CD14-positive monocyte (primary cell): ENCODE measurements at places on chromosomes 12 and 14.

DNA sequence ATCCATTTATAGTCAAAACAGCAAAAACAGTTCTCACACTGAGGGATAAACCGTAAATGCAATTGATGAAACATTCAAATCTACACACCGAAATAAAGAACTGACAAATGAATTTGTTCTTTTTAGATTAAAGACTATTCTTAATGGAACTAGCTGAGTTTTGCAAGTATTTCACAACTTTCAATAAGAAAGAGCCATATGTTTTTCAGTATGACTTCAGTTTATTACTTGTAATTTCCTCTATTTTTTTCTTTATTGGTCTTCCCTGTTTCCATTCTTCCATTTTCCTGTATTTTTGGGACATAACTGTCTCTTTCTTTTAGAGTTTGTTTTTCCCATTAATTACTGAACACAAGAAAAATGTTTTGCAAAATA lies 4.3 kb downstream of the BCAT1 start:
- no peak for DNase-seq

DNA sequence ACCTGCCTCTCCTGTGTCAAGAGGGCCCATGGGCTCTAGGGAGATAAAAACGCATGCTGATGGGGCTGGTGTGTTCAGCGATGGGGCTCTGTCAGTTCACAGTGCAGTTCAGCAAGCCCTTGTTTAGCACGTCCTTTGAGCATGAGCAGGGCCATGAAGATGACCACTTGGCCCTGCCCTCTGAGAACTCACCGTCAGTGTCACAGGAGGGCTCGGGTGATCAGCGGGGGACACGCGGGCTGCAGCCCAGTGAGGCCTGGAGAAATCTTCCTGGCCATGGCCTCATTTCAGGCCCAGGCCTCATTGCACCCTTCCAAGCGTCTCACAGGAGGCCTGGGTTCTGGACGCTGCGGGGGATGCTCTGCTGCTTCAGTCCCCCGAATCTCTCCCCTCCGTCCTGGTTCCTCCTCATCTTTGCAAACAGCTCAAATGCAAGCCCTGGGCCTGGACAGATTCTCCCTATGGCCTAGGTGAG lies 181.6 kb downstream of the ADGRD1 start:
- DNase-seq = no peak

DNA sequence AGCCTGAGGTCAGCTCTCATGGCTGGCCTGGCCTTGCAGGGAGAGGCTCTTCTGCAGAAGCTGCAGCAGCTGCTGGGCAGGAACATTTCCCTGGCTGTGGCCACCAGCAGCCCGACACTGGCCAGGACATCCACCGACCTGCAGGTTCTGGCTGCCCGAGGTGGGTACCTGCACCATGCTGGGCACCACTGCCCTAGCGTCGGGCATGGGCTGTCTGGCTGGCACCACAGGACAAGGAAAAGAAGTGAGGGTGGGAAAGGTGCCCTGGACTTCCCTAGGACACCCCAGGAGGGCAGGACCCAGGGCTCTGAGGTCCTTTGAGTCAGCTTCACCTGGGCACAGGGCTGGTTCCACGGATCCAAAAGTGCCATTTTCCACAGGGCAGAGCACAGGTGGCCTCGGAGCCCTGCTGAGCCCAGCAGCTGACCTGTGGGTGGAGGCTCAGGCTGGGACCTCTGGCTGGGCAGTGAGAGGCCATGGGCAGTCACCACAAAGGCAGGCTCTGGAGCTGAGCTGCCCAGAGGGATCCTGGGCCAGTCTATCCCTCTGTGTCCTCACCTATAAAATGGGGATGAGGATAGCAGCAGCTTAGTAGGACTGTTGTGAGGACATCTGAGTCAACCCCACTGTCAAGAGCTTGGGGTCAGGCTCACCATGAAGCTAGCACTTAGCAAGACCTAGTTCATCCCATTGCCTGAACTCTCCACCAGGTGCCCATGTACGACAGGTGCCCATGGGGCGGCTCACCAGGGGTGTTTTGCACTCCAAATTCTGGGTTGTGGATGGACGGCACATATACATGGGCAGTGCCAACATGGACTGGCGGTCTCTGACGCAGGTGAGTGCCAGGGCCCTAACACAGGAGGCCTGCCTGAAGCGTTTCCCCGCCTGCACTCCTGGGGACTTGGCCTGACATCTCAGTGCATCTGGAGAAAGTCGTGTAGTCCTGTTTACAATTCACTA lies 4.9 kb downstream of the PLD4 start:
- no peak for DNase-seq

GRCh38 chr14:89292579-89293313 lies 124.3 kb downstream of the FOXN3 start:
- DNase-seq = no peak

DNA sequence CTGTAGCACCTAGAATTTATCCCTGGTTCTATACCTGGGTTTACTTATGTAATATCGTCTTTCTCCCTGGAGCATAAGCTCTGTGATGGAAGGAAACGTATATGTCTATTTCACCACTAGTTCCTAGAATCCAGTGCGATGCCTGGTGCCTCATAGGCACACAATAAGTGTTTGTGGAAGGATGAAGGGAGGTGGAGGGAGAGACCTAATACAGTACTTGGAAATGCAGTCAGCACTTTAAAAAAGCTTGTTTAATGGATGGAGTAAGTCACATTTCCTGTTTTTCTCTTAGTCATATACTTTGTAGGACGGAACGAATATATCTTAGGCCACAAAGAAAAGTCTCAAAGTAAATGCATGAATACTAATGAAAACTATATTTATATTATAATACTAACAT lies 186.5 kb upstream of the HMGA2 start:
- DNase-seq = no peak

DNA sequence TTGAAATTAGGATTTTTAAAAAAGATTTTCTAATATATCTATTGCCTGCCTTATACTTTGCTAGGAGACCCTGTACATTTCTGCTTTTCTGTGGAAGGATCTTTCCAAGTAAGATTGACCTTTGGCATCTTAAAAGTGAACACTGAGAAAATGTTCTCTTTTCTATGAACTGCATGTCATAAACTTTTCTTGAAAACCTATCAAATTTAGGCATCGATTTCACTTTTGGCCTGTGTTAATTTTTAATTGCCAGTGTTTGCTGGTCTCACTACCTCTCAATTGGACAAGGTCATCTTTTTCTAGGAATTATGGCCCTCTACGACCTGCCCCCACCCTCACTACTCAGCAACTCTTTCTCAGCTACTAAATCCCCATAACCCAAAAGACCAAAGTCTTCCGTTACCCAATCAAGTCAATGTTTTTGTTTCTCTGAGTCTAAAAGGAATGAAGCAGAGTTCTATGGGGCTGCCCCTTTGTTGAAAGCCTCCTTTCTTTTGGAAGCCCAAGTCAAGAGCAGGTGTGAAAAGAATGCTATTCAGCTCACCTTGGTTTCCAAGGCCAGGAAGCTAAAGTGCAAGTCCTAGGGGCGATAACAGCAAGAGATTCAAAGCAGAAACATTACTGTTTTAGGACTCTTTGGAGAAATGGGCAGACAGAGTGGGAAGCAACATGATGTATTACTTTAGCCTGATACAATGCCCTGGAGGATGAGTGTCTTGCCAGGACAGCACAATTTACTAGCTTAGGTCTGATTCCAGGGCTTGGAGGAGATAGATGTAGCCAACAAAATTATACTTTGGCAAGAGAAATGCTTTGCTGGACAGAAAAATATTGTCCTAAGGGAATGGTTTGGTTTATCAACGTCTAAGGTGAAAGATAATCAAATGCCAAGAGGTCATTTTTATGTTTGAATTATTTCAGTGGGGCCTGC lies 55.0 kb downstream of the IGF1 start:
- no peak for DNase-seq

- no peak for DNase-seq
These were observed 19.9 kb upstream of the COCH start for GRCh38 chr14:30854492-30854891.

DNA sequence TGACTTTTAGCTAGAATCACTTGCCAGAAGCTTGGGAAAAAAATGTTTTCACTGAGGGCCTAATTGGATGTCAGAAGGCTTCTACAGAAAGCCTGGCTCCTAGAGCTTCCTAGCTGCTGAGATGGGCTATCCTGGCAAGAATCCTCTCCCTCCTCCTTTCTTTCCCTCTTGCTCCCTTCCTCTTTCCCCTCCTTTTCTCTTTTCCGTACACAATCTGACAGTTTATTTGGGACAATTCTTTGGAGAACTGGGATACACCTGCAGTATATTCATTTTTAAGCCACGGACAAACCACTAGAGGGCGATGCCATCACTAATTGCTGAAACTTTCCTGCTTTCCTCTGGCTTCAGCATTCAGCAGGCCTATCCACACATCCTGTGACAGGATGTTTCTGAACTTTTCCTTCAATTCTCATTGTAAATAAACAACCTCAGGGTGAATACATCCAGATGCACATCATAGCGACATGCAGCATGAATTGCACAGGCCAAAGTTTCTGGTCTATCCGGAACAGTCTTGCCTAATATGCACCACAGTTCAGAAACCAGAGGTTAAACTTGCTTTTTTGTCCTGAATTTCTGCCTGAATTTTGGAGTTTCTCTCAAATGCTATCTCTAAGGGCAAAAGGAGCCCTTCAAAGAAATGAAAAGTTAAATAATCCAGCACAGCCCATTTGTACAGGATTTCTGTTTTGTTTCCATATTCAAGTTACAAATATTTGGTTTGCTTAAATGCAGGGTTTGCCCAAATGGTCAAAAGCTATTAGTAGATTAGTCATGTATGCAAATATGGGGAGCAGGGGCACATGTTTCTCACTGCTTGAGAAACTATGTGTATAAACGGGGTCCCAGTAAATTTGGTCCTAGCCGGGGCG lies 142.8 kb downstream of the PAWR start:
- DNase-seq = no peak

DNA sequence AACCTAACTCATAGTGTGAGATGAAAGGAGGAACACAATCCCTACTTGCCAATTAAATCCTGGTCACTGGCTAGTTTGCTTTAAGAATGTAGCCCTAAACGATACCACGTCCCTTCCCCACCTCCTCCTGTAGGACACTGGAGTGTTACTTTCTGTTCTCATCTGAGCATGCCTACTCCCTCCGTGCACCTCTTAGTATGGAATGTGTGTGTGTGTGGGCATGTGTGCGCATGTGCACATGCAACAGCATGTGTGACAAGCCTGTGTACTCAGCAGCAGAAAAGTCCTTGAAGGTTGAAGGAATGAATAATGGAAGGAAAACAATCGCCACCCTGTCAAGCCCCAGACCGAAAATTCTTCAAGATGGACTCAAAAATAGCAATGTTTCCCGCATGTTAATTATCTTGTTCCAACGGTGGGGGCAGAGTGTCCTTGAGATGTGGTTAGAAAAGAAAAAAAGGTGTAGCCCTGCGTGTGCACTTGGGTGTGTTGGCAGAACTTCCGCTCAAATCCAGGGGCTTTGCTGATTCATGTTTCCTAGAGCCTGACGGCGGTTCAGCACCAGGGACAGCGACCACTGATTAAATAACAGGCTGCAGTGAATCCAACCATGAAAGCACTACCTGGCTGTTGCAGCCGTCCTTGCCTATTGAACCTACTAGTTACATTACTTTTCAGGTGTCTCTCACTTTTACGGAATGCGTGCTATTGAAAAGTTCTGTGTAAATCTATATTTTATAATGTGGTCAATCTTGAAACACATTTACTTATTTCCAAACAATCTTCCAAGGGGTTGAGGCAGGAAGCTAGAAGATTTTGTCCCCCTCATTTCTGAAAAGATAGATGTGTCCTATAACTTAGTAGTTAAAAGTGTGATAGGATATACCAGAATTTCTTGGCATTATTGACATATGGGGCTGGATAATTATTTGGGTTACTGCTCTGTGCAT lies 79.8 kb downstream of the SRRM4 start:
- no peak for DNase-seq

- DNase-seq = no peak
These were observed 40.6 kb downstream of the ANO2 start for GRCh38 chr12:5904441-5904840.

DNA sequence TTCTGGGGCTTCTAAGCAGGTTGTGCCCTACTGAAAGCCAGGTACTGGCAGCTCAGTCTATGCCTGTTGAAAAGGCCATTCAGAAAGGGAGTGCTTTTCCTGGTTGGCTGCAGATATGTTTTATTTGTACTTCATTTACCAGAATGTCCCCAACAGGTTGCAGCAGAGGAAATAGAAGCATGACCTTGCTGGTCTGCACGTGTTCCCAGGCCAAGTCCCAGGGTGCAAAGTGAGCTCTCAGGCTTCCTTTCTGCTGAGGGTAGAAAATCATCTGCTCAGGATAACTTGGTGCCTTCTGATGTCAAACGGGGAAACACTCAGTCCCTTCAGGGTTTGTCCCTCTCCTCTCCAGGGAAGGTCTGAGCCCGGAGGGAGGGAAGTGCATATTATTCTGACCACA lies 356.4 kb downstream of the BCL11B start:
- DNase-seq = no peak
